ENCODE measurements at places on chromosomes 13 and 19.

DNA sequence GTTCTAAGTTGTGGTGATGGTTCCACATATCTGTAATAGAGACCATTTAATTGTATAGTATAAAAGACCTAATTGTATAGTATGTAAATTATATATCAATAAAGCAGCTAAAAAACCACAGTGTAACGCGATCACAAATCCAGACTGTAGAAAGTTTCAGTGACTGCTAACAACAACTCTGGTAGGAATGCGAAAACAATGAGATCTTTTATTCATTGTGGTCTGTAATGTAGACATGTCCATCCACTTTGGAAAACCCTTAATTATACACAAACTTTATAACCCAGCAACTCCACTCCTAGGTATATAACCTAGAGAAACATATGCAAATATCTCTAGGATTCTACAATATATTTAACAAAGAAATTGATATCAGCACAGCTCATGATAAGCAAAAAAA, 549.5 kb downstream of the SLITRK1 start:
- DNase-seq: no peak

DNA sequence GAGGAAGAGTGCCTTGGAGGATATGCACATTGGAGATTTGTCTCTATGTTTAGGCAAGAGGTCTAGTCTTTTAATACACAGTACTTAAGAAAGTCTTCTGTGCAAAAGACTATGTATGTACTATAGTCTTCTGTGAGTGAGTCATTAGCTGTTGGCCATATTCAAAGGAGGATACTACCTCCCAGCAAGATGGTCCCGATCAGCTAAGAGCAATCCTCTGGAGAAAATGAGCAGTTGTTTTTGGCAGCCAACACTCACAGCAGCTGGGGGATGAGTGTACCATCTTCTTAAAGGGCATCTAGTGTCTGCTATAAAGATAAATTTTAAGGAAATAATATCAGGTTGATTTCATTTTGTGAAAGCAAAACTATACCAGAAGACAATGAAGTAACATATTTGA, 487.8 kb downstream of the KCTD12 start:
- DNase-seq: no peak

- DNase-seq: no peak
Observed at GRCh38 chr19:720345-721160, 11.8 kb downstream of the PALM start.

GRCh38 chr13:47481536-47481935, 519.5 kb downstream of the SUCLA2 start:
- no peak for DNase-seq

- DNase-seq: no peak
Observed at GRCh38 chr13:78689011-78689410, 30.1 kb upstream of the OBI1 start.

DNA sequence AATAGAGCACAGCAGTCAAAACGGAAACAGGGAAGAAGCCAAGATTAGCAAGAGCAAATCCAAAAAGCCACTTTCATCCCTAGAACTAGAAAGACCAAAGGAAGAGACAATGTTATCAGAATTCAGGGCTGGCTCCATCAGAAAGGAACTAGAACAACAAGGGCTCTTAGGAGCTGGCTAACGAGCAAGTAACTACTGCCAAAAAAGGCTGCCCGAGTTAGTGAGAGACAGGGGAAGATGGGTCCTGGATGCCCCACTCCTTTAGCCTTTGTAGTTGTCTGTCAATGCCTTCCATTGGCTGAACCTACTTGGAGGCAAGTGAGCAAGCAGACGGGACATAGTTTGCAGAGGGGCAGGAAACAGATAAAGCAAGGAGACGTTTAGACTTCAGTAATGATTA, 240.4 kb downstream of the KLF12 start:
- no peak for DNase-seq

DNA sequence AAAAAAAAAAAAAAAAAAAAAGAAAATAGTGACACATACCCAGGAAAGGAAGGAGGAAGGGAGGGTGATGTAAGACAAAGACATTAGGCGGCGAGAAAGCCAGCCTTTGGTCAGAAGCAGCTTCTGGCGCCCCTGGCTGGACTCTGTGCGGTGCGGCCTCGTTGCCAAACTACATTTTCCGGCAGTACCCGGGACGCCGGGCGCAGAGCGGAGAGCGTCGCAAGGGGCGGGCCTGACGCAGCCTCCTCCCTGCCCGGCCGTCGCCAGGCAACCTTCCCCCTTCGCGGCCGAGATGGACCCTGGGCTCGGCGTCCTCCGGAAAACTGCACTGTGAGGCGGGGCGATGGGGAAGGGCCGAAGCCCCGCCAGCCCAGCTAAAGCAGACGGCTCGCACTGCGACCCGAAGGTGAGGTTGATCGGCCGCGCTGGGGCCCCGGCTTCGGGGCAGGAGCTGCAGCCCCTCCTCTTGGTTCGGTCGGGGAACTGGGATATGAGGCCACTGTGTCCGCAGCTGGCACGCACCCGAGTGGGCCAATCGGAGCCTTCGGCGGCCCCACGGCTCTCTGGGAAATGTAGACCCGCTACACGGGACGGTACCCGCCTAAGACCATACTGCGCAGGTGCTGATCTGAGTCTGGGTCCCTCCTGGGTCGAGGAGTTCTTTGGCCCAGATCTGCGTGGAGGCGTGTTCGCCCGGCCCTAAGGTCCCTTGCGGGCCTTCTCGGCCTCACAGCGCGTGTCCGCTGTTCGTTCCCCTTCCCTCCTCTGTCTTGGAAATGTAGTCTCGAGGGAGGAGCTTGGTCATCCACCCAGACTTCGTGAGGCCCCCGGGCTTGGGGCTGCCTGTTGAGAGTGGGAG, 2.3 kb upstream of the MZF1 start:
- peak; percentile 83 for DNase-seq

DNA sequence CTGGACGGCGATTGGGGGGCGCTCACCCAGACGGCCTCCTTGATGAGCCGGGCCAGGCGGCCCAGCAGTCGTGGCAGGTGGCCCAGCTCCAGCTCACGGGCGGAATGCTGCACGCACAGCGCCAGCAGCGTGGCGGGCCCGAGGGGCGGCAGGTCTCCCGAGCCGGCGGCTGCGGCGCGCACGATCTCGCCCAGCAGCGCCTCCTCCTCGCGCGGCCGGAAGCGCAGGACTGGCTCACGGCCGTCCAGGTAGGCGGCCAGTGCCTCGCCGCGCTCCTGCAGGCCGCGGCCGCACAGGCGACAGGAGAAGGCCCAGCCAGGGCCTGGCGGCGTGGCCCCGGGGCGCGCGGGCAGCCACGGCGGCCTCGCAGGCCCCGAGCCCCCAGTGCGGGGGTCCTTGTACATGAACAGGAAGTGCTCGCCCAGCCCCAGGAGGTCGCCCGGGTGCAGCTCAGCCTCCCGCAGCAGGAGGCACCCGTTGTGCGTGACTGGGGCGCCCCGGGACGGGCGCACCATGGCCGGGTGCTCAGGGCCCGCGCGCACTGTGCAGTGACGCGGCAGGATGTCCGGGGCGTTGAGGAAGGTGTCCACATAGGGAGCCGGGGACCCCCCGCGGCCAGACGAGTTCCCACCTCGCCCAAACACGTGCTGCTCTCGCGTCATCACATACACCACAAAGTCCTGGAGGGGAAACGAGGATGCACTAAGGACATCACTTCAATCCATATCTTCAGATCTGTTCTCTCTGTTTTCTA, 9.6 kb upstream of the MAMSTR start:
- no peak for DNase-seq

GRCh38 chr19:30448386-30449077, 76.3 kb downstream of the ZNF536 start:
- no peak for DNase-seq

- no peak for DNase-seq
Observed at GRCh38 chr13:59658027-59658737, 505.5 kb downstream of the DIAPH3 start.

DNA sequence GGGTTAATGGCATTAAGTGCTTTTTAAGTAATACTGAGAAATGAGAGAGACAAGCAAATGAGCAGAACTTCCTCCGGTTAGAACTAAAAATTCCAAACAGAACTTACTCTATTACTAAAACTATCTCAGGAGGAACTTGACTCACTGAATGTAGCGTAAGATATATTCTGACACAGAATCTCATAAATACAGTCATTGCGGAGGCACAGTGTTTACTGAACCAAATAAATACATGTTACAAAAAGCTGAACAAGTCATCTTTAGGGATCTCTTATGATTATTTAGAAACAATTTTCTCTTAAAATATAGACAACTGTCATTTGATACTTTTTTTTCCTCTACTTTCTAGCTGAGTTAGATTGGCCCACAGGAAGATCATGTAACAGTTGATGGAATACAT, 283.1 kb downstream of the KLF12 start:
- DNase-seq: no peak

GRCh38 chr13:43911871-43912270, 32.2 kb downstream of the LACC1 start:
- no peak for DNase-seq

GRCh38 chr19:7191946-7192691, 102.1 kb downstream of the INSR start:
- DNase-seq: peak; percentile 29

- DNase-seq: no peak
Observed at GRCh38 chr19:36046443-36047050, 7.5 kb downstream of the THAP8 start.

- DNase-seq: no peak
Observed at GRCh38 chr13:51678420-51678819, 94.2 kb downstream of the WDFY2 start.

- DNase-seq: no peak
Observed at GRCh38 chr13:109699628-109700071, 86.7 kb downstream of the IRS2 start.

DNA sequence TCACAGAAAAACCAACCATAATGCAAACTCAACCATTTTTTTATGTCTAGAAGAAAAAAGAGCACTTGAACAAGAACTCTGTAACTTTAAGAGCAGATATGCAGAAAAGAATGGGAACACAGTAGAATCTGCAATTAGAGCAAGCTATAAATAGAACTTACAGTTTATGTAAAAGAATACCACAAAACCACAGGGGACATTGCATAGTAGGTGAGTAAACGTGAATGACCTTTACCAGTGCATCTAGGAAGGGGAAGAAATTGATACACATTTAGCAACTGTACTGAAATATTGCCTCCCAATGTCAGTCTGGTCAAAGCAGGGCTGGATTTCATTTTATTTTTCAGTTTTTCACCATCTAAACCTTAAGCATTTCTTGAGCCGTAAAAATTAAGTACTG, 242.2 kb upstream of the EDNRB start:
- no peak for DNase-seq

GRCh38 chr19:6042776-6043726, 65.1 kb upstream of the RANBP3 start:
- no peak for DNase-seq

DNA sequence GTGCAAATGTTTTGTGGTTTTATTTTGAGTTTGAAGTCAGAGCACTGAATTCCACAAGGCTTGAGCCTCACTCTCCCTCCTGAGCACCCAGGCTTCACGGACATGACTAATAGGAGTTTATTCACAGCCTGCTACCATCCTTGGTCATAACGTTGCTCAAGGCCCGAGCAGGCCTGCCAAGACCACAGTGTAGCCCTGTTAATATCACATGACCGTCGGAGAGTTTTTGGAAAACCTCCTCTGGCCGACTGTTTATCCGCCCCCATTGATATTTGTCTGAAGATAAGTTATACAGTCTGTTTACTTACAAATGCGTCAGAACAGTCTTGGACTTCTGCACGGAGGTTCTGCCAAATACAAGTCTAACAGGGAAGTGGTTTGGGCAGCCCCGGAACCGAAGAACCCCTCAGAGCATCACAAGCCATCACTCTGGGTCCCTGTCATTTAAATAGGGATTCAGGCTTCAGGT, 89.9 kb downstream of the COL4A2 start:
- DNase-seq: no peak

- DNase-seq: peak; percentile 56
Observed at GRCh38 chr19:35856546-35857149, at the start of gene KIRREL2. TSS of gene KIRREL2 (plus strand) at chr19:35856911. CDS start at chr19:35857120, 209 bp downstream.

GRCh38 chr13:31064636-31065035, 97.1 kb downstream of the HSPH1 start:
- no peak for DNase-seq

DNA sequence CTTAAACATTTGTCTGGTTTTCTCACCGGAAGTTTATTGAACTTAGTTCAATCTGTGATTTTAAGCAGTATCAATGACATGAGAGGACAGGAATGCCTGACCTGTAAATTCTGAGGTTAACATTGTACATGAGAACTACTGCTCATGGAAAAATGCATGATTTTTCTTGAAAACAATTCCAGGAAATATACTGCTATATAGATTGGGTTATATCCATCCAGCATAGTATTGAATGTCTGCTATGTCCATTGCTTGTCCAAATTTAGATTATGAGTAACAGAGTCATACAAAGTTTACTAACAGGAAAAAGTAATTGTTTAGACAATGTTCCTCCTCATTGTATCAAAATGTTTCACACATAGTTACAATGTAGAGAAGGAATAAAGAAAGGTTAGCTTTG, 606.8 kb downstream of the DACH1 start:
- no peak for DNase-seq

DNA sequence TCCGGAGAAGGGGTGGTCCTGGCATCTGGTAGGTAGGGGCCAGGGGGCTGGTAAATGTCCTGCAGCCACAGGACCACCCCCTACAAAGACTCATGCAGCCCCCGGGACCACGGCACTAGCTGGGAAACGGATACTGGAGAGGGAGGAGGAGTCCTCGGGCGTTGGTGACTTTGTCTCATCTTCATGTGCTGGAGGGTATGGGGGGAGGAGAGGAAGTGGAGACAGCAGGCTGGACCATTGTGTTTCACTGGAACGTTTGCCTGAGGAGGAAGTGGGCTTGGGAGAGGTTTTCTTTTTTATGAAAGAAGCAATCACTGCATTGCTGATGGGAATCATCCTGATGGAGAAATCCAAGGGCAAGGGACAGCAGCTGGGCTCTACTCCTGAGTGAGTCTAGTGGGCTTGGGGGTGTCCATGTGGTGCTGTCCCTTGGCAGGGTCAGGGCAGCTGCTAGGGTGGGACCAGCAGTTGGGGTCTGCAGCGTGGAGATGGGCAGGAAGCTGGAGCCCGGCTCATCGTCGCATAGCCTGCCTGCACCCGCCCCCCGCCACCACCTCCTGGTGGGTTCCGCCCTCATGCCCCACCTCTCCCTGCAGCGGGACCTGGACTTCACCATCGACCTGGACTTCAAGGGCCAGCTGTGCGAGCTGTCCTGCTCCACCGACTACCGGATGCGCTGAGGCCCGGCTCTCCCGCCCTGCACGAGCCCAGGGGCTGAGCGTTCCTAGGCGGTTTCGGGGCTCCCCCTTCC, 1.7 kb upstream of the ADM5 start:
- DNase-seq: no peak

- DNase-seq: no peak
Observed at GRCh38 chr19:49362048-49362928, at the start of gene TEAD2. TSS of gene TEAD2 (minus strand) at chr19:49362416. CDS start at chr19:49360075, 2,341 bp downstream.

DNA sequence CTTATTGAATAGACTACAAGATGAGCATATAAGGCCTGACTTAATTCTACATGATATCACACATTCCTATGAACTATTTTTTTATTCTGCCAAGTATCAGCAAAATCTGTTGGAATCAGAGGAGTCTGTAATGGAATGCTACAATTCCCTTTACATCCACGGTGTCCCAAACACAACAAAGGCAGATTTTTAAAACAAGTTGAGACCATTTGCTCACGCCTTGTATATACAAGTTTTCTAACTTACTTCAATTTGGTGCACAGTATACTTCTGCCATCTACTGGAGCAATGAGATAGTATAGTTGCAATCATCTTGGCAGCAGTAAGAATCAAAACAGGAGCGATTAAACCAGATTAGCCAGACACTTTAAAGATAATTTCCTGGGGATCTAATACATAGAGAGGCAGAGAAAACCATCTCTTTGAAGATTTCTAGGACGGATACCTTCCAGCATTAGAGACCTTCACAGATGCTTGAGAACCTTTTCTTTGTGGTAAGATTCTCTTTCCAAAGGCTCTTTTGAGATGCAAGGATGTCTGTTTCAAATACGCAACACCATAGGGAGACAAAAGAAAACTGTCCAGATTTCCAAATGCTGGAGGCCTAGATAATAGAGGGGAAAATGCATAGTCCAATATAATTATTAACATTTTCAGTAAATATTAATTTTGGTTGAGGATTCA, 302.0 kb upstream of the MIR17HG start:
- no peak for DNase-seq

Measured in stimulated activated CD4-positive, alpha-beta T cell treated with anti-CD3 and anti-CD28 coated beads, Interleukin-2, amount 100 ng/mL, for 24 hours (primary cell).